NCI-H82 (cell line): ENCODE measurements at places on chromosomes 1 and 21.

DNA sequence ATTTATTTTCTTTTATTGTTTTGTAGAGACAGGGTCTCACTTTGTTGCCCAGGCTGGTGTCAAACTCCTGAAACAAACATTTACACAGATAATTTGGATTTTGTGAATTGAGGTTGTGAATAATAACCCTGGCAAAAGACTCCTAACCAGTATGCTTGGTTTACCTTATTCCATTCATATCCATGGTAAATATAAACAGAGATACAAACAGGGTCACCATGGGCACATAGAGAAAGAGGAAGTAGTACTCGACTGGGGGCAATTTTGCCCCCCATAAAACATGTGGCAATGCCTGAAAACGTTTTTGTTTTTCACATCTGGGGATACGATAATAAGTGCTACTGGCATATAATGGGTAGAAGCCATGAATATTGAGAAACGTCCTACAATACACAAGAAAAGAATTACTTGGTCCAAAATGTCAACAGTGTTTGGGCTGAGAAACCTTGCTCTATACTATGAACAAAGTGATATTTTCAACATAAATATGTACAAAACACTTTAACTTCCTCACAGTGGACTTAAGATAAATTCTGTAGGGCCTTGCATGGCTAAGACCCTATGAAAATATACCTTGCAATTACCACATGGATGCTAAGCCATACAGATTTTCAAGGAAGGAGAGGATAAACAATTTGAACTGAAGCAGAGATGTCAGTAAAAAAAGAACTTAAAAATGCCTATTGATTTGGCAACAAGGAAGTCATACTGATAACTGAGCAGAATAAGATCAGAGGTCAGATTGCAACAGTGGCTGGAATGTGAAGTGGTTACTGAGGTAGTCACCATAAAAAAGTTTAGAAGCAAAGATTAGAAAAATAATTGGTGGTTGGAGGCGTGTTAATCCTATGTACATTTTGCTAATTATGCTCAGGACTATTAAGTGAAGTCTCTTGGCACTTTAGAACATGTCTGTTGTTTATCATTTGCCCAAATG, 27.4 kb upstream of the ASPM start:
- no peak for DNase-seq

DNA sequence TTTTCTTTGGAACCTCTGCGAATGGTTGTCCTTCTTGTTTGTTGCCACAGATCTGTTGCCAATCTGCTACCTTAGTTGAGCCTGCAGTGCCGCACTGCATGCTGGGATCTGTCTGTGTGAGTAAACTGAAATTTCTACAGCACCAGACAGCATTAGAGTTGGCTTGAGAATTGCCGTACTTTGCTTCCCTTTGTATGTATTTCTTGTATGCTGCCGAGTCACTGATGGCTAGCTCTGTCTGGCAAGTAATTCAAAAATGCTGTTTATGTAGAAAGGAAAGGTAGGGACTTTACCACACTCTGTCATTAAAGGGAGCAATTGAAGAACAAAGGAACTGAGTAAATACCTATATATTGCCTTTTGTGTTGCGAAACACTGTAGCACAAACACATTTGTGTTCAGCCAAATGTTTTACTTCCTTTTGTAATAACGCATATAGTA, 857.4 kb downstream of the USP25 start:
- DNase-seq: peak; percentile 40

GRCh38 chr1:225250432-225250831, 177.4 kb downstream of the LBR start:
- DNase-seq: no peak

DNA sequence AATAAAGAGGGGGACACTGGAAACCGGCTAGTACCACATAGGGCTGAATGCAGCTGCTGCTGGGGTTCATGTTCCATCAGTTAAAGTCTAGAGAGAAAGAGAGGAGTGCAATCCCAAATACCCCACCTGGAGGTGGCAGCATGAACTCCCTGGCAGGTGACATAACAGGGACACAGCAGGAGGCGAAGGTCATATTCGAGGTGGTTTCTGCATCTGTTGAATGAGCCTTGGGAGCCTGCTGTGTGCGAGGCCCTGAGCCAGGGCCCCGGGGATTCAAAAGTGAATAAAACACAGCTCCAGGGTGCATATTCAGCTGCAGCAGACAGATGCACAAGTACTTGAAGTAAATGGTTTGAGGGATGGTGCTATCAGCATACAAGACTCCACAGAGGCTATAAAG, 456.8 kb downstream of the SETD4 start:
- DNase-seq: no peak

DNA sequence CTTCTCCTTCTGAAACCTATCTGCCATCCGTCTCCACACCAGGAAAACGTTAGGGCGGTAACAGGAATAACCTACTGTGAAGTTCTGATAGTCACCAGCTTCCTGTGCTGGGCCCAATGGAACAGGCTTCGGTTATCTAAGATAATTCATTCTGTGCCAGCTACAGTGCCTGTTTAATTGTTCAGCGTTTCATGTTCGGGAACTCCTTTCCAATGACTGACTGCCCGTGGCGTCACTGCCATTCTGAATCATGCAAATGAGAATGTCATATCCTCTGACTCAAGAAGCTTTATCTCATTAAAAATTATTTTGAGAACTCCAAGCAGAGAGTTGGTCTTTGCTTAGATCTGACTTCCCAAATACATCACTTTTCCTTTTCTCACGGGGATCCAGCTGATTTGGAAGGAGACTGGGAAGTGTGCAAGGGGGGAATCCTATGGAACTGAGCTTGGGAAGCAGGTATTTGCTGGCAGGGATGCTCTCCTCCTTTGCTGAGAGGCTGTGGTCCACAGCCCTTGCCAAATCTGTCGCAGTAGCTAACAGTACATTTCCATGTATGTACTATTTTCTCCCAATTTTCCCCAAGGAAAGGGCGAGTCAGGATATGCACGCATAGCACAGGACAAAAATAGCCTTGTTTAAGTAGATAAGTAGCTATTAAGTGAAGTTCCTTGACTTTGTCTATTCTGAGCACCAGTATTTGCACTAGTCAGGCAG, 358.7 kb downstream of the LTN1 start:
- no peak for DNase-seq

DNA sequence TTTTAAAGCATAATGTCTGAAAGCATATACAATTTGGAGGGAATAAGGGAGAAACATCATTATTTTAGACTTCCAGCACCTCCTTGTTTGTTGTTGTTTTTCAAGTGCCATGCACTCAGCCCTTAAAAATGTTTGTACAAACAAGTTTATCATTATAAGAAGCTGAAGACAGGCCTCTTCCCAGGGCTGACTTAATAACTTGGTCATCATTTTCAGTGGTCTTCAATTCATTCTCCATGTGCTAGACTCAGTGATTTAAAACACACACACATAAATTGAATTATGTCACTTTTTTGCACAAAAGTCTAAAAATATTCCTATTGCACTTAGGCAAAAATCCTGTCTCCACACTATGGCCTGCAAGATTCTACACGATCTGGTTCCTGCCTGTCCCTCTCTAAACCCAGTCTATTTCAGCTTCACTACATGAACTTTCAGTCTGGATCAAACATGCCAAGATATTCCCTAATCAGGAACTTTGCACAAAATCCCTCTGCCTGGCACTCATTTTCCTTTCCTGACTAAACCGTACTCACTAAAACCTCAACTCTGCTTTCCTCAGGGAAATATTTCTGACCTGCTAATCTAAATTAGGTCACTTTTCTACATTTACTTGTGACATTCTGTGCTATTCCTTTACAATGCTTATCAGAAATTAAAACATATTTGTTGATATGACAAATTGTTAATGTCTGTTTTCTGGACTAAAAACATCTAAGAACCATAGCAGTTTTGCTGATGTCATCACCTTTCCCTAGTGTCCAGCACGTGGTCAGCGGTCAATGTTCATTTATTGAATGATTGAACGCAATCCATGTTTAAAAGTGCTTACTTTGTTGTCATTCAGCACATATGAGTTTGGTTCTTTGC, 14.8 kb upstream of the GBP5 start:
- no peak for DNase-seq

- DNase-seq: peak; percentile 97
Observed at GRCh38 chr1:41243079-41243385, 926 bp upstream of the SCMH1 start.

GRCh38 chr1:204172404-204173029, 6.4 kb upstream of the REN start:
- peak; percentile 96 for DNase-seq

- DNase-seq: no peak
Observed at GRCh38 chr21:33550772-33551660, 8.2 kb downstream of the SON start.

GRCh38 chr1:76425201-76426145, 350.9 kb downstream of the ST6GALNAC3 start:
- no peak for DNase-seq

DNA sequence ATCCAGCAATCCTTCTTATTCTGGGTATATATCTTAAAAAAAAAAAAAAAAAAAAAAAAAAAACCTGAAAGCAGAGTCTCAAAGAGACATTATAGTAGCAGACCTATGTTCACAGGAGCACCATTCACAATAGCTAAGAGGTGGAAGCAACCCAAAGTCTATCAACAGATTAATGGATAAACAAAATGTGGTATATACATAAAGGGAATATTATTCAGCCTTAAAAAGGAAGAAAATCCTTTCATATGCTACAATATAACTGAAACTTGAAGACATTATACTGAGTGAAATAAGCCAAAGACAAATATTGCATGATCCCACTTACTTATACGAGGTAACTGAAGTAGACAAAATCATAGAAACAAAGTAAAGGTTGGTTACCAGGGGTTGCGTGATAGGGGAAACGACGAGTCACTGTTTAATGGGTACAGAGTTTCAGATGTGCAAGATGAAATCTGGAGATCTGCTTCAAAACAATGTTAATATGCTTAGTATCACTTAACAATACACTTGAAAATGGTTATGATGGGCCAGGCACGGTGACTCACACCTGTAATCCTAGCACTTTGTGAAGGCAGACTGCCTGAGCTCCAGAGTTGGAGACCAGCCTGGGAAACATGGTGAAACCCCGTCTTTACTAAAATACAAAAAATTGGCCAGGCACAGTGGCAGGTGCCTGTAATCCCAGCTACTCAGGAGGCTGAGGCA, 29.5 kb downstream of the PIK3R3 start:
- no peak for DNase-seq

- no peak for DNase-seq
Observed at GRCh38 chr1:205598841-205599668, 32.8 kb downstream of the ELK4 start.

DNA sequence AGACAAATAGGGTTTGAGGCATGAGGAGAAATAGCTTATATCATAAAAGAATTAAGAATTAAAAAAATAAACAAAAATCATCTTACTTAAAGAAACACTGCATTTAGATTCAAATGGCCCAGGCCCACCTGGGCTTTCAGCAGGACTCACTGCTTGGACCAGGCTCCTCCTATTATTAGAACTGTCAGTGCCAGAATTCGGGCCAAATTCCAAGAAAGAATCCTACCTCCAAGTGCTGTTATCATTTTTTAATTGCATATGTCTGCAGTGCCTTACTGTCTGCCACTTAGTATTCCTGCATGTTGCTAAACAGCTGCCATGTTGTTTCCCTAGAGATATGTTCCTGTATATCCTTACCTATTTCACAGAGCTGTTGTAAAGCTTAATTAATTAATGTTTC, 112.0 kb downstream of the BARHL2 start:
- no peak for DNase-seq

- no peak for DNase-seq
Observed at GRCh38 chr1:33460947-33461629, 11.4 kb upstream of the ZSCAN20 start.

- no peak for DNase-seq
Observed at GRCh38 chr1:185419718-185420117, 102.7 kb upstream of the IVNS1ABP start.

DNA sequence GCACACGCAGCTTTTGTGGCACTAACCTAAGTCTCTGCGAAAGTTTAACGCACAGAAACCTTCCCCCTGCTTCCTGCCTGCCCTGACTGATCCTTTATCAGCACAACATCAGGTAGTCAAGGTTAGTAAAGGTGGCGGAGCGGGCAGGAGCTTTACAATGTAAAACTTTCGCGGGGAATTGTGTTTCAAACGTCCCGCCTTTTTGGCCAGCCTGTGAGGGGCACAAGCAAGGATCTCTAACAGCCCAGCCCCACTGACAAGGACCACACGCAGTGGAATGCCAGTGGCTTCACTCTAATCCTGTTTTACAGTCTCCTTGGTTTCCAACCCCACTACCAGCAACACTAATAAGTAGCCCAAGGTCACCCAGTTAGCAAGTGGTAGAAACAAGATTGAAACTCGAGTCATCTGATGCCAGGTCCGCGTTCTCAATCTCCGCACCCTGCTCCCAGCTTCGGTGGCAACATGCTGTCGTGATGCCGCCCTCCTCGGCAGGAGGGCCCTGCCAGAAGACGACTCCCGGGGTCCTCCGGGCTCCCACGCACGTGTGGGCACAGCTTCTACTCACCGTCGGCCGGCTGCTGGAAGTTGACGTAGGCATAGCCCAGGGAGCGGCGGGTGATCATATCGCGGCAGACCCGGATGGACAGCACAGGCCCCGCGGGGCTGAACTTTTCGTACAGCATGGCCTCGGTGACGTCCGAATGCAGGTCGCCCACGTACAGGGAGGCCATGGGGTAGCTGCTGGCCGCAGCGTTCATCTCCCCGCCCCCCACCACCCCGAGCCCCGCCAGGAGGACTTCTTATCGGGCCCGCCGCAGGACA, 1.2 kb downstream of the PABPC4 start:
- DNase-seq: peak; percentile 51

GRCh38 chr1:202648605-202649226, 61.5 kb downstream of the SYT2 start:
- DNase-seq: no peak

- DNase-seq: peak; percentile 73
Observed at GRCh38 chr1:224852901-224853568, 76.4 kb upstream of the DNAH14 start.

DNA sequence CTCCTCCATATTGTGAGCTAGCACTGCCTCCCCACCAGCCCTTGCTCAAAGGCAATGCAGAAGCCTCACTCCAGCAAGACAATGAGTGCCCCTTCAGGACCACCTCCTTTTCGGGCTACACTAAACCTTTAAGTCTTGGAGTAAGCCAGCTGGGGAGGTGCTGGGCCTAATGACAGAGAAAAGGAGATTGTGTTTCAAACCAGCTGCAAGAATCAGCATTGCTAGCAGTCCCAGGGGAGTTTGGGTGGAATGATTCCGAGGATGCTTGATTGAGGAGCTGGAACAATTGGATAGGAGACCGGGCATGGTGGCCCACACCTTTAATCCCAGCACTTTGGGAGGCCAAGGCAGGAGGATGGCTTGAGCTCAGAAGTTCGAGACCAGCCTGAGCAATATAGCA, 54.1 kb upstream of the GPR37L1 start:
- peak; percentile 83 for DNase-seq

DNA sequence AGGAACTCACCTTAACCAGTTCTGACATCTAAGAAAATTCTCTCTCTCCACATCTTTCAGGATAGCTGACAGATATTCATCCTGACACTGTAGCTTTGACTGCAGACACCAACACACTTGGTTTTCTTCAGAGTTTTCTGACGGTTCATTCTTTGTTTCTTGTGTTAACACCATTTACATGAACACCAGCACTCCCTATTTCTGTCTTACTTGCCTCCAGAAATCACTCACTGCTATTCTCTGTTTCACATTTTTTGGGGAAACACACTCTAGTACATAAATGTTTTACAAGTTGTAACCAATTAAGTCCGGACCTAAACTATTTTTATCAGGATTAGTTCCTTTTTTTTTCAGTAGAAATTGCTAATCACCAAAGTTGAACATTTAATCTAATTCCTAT, 15.4 kb downstream of the FLVCR1 start:
- no peak for DNase-seq
